ENCODE measurements at places on chromosomes 1 and 21. TPM values are rescaled to one million over a fixed set of nuclear protein-coding genes. Genes with fewer than 3 reads are reported as not detected.
A peak's percentile ranks its signal among the peaks of the same experiment; 100 is the strongest.

- H3K27me3 ChIP-seq = no peaks in the 10 kb centered on the region
- no peak overlapping the region for H3K4me3 ChIP-seq
- H3K27ac ChIP-seq = no peak overlapping the region
- no peak for DNase-seq
- no peaks in the 10 kb centered on the region for H3K36me3 ChIP-seq
Observed at GRCh38 chr1:84538599-84538998, 32.2 kb upstream of the GNG5 start.

GRCh38 chr1:98388441-98388840 lies 273.1 kb upstream of the SNX7 start:
- no peak overlapping the region for H3K27ac ChIP-seq
- H3K36me3 ChIP-seq = no peaks in the 10 kb centered on the region
- no peaks in the 10 kb centered on the region for H3K27me3 ChIP-seq
- peaks cover 10% of the 10 kb centered on the region for H3K4me1 ChIP-seq
- no peak overlapping the region for H3K4me3 ChIP-seq

DNA sequence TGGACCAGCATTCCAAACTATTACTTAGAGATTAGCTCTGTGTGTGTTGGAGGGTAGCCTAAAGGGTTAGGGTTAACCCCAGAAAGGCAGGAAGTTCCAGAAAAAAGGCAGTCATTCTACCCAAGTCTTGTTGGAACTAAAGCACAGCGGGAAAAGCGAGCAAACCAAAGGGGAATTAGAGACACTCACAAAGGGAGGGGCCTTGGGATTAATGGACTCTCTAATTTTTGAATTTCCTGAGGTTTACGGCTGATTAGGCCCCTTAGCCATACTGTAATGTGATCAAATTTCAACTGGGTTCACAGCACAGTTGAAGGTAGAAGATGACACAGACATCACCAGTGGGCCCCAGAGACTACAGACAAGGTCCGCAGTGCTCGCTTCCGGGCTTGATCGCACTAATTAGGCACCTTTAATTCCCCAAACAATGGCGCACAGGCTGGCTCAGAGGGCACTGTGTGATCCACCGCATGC lies 28.3 kb downstream of the CAPZB start:
- no peak for DNase-seq
- no peak overlapping the region for H3K27ac ChIP-seq

DNA sequence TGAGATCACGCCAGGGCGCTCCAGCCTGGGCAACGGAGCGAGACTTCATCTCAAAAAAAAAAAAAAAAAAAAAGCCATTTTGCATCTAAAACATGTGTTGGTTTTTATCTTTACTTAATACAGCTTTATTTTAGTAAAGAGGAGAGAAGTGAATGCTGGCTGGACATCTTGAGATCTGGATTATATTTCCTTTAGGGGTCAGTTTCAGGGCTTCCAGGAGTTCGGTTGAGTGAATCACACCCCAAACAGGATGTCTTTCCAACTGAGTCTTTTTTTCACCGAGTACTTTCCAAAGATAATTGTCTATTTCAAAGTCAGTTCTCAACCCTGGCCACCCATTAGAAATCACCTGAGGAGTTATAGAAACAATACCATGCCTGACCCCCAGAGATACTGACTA lies 16.6 kb upstream of the IPP start:
- DNase-seq = no peak
- no peaks in the 10 kb centered on the region for H3K27me3 ChIP-seq
- no peaks in the 10 kb centered on the region for H3K4me1 ChIP-seq
- no peaks in the 10 kb centered on the region for H3K36me3 ChIP-seq
- H3K4me3 ChIP-seq = no peak overlapping the region

DNA sequence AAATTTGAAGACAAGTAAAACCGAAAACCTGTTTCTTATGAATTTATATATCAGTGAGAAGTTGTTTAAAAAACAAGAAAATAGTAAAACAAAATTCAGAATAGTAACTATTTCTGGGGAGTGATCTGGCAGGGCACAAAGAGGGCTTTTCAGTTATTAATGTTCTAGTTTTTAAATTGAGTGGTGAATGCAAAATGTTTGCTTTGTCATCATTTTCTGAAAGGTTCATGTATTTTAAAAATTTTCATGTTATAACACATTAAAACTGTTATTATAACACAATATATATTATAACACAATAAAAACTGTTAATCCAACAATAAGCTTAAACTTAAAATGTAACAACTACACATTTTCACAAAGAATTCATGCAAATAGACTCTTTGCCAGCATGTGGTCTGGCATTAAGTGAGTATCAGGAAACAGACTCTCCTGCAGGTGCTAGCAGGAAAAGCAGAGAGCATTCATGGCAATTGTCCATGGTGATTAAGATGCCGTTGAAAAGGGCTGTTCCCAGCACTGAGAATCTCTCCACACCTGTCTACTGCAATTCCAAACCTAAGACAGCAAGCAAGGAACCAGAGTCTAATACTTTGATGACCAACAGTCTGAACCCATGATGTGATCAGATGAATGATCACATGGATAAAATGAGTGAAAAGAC lies 204.9 kb downstream of the TBX15 start:
- no peaks in the 10 kb centered on the region for H3K36me3 ChIP-seq
- H3K27me3 ChIP-seq = no peaks in the 10 kb centered on the region
- DNase-seq = no peak
- H3K27ac ChIP-seq = no peak overlapping the region
- no peak overlapping the region for H3K4me3 ChIP-seq
- no peaks in the 10 kb centered on the region for H3K4me1 ChIP-seq

- H3K27ac ChIP-seq = no peak overlapping the region
- no peak overlapping the region for H3K4me3 ChIP-seq
- H3K36me3 ChIP-seq = no peaks in the 10 kb centered on the region
- H3K27me3 ChIP-seq = no peaks in the 10 kb centered on the region
- peaks cover under 1% of the 10 kb centered on the region for H3K4me1 ChIP-seq
Observed at GRCh38 chr1:45968941-45969666, 163.3 kb downstream of the PIK3R3 start.

DNA sequence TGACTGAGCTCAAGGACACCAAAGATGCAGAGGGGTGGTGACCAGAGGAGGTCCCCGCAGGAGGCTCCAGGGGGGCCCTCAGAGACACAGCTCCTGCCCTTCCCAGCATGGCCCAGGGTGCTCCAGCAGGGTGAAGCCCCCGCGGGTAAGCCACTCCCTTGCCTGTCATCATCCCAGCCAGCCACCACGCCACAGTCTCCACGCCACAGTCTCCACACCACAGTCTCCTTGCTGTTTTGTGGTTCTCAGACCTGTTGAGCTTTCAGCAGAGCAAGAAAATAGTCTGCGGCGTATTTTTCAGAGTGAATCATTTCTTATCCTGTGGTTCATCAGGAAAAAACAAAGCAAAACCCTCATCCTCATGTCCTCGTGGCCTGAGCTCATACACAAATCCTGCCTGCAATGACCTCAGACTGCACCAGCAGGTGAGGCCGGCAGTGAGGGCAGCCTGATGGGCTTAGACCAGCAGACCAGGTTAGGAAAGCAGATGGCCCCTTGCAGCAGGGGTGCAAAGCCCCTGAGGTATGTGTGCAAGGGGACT lies 25.7 kb upstream of the ABCG1 start:
- no peak overlapping the region for H3K27ac ChIP-seq
- no peak overlapping the region for H3K4me3 ChIP-seq
- no peak for DNase-seq

GRCh38 chr1:25863486-25864262 lies 4.4 kb upstream of the AUNIP start:
- no peak for DNase-seq
- no peak overlapping the region for H3K27ac ChIP-seq
- H3K27me3 ChIP-seq = no peaks in the 10 kb centered on the region
- H3K4me1 ChIP-seq = peaks cover 21% of the 10 kb centered on the region
- no peak overlapping the region for H3K4me3 ChIP-seq

GRCh38 chr1:99181892-99182291 lies 82.4 kb upstream of the PLPPR4 start:
- no peaks in the 10 kb centered on the region for H3K4me1 ChIP-seq
- no peak overlapping the region for H3K4me3 ChIP-seq
- H3K27ac ChIP-seq = no peak overlapping the region
- no peaks in the 10 kb centered on the region for H3K27me3 ChIP-seq
- no peak for DNase-seq

DNA sequence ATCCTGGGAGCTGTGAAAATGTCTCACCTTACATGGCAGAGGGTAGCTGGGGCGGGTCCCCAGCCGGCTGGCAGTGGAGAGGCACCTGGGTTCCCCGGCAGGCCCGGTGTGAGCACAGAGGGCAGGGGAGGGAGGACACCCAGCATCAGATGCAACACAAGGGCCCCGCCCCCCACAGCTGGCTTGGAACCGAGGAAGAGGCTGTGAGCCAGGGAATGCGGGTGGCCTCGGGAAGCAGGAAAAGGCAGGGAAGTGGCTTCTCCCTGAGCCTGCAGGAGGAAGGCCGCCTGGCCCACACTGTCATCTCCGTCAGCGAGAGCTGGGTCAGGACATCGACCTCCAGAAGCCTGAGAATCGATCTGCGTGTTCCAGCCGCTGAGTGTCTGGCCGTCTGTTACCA lies 87.3 kb downstream of the SIK1 start:
- no peaks in the 10 kb centered on the region for H3K27me3 ChIP-seq
- H3K4me1 ChIP-seq = peaks cover 40% of the 10 kb centered on the region
- DNase-seq = no peak
- H3K27ac ChIP-seq = no peak overlapping the region
- H3K4me3 ChIP-seq = no peak overlapping the region

DNA sequence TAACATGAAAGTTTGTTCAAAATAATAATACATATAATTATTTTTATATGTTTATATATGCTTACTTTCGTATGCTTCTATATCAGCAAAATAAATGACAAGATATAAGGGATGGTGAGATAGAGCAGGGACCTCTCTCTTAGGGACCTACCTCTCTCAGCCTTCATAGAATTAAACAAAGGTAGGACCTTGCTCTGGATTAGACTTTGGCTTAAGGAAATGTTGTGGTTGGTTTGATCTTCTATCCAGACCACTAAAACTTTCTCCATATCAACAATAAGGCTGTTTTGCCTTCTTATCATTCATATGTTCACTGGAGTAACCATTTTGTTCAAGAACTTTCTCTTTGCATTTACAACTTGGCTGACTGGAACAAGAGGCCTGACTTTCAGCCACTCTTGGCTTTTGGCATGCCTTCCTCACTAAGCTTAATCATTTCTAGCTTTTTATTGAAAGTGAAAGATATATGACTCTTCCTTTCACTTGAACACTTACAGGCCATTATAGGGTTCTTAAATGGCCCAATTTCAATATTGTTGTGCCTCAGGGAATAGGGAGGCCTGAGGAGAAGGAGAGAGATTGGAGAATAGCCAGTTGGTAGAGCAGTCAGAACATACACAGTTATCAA lies 14.4 kb downstream of the FRRS1 start:
- DNase-seq = no peak
- H3K27me3 ChIP-seq = no peaks in the 10 kb centered on the region
- peaks cover 44% of the 10 kb centered on the region for H3K4me1 ChIP-seq
- H3K27ac ChIP-seq = peak overlapping the region; percentile 26
- no peak overlapping the region for H3K4me3 ChIP-seq

- no peak overlapping the region for H3K27ac ChIP-seq
- H3K4me1 ChIP-seq = peaks cover 10% of the 10 kb centered on the region
- H3K36me3 ChIP-seq = peaks cover 4% of the 10 kb centered on the region
- H3K27me3 ChIP-seq = no peaks in the 10 kb centered on the region
- no peak for DNase-seq
Observed at GRCh38 chr1:10489291-10490055, 14.7 kb downstream of the PEX14 start.

DNA sequence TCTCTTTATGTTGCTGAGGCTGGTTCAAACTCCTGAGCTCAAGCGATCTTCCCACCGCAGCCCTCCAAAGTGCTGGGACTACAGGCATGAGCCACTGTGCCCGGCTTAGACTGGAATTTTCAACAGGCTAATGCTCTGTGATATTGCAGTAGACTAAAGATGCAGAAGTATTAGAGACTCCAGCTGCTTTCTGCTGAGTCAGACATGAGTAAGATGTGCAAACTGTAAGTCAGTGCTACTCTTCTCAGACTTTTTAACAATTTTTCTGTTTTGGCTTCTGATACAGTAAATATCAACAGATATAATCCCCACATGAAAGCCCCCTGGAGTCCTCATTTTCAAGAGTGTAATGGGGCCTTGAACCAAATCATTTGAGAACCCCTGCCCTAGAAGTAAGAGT lies 29.3 kb upstream of the NLRP3 start:
- no peak for DNase-seq
- no peaks in the 10 kb centered on the region for H3K27me3 ChIP-seq
- H3K4me1 ChIP-seq = no peaks in the 10 kb centered on the region

- H3K36me3 ChIP-seq = no peaks in the 10 kb centered on the region
- no peaks in the 10 kb centered on the region for H3K27me3 ChIP-seq
- H3K4me3 ChIP-seq = no peak within 1 kb of the TSS
- peak; percentile 30 for DNase-seq
Observed at GRCh38 chr1:222736972-222737371, at the start of gene FAM177B. Gene FAM177B, plus strand, starts transcription at chr1:222737202. Its CDS starts 9,344 bp downstream, at chr1:222746546.

- no peak overlapping the region for H3K4me3 ChIP-seq
- peaks cover 21% of the 10 kb centered on the region for H3K4me1 ChIP-seq
- no peaks in the 10 kb centered on the region for H3K36me3 ChIP-seq
- no peaks in the 10 kb centered on the region for H3K27me3 ChIP-seq
- peak; percentile 49 for DNase-seq
- H3K27ac ChIP-seq = no peak overlapping the region
Observed at GRCh38 chr1:193462629-193463320, 276.4 kb upstream of the B3GALT2 start.

DNA sequence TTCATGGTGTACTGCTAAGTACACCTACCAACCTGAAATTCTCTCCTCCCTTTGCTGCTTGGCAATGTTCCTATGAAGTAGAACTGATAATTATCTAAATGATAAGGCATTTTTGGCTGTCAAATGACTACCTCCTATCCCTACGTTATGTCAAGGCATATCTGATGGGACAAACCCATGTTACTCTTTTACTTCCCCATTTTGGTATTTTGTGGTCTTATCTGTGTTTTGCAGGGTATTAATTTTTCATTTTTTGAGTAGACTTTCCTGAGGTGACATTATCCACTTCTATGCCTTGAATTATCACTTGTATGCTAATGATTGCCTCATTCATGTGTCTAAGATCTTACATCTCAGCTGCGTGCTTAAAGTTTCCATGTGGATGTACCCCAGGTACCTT lies 499.6 kb upstream of the B3GALT2 start:
- H3K4me3 ChIP-seq = no peak overlapping the region
- no peaks in the 10 kb centered on the region for H3K4me1 ChIP-seq
- DNase-seq = no peak
- no peaks in the 10 kb centered on the region for H3K36me3 ChIP-seq
- no peaks in the 10 kb centered on the region for H3K27me3 ChIP-seq

DNA sequence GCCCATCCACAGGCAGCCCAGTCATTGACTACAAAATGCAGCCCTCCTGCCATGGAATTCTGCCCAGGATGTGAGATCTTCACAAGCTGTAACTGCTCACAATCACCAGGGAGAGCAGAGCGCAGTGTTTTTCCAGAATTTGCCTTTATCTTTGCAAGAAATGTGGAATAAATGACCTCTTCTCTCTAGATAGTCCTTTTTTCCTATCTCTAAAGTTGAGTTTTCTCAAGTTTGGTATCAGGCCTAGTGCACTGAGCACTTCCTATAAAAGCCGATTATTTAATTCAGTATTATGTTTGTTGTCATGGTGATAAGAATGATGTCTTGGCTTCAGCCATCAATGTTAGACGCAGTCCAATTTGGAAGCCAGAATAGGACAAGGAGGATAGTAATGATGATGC lies 246.9 kb upstream of the IRF2BP2 start:
- no peaks in the 10 kb centered on the region for H3K27me3 ChIP-seq
- no peak overlapping the region for H3K4me3 ChIP-seq
- H3K27ac ChIP-seq = no peak overlapping the region
- H3K36me3 ChIP-seq = no peaks in the 10 kb centered on the region
- H3K4me1 ChIP-seq = peaks cover 19% of the 10 kb centered on the region
- no peak for DNase-seq

The DCLRE1B gene
- total RNA-seq = 7.5 TPM

The GATAD2B gene
- total RNA-seq = 58.3 TPM

The RUNX1 gene
- 61.1 TPM for total RNA-seq

The MTMR11 gene
- 35.7 TPM for total RNA-seq

The CLDN19 gene
- total RNA-seq = not detected

The NUP210L gene
- not detected for total RNA-seq

The OVAAL gene
- not detected for total RNA-seq

The DDOST gene
- total RNA-seq = 278 TPM

The DMRTA2 gene
- 0.19 TPM for total RNA-seq
